Activated CD4-positive, CD25-positive, alpha-beta regulatory T cell (primary cell): ENCODE measurements at places on chromosomes 2 and 18.

GRCh38 chr18:21740538-21741311, at the start of gene MIB1:
Gene MIB1 (plus strand): TSS chr18:21740792. CDS start chr18:21741584, 792 bp downstream.
- peak; percentile 99 for DNase-seq

- DNase-seq = no peak
Observed at GRCh38 chr2:46334389-46335271, 37.4 kb downstream of the EPAS1 start.

GRCh38 chr2:119739580-119740255, 20.0 kb upstream of the PTPN4 start:
- no peak for DNase-seq

DNA sequence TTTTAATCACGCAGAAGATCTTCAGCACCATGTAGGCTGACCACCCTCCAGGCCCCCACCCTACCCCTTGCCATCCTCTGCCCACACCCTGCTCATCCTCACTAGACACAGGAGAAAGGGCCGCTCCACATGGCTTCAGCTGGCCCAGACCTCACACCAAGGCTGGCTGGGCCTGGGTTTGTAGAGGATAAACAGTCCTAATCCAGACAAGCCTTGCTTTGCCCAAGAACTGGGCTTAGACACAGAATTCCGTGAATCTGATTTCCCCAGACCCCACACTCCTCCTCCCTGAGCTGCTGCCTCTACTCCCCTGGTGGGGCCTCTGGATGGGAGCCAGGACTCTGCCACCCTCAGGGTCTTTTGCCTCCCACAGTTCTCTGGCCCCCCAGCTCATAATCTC, 185.3 kb downstream of the CYP26B1 start:
- DNase-seq = no peak

GRCh38 chr2:42977270-42978174, 185.1 kb upstream of the HAAO start:
- no peak for DNase-seq

- DNase-seq = no peak
Observed at GRCh38 chr2:217643789-217644301, 358.9 kb downstream of the TNS1 start.

- DNase-seq = no peak
Observed at GRCh38 chr2:153005071-153005730, 286.8 kb downstream of the ARL6IP6 start.

GRCh38 chr2:54226260-54226659, 29.8 kb downstream of the TSPYL6 start:
- DNase-seq = no peak

GRCh38 chr18:79738581-79739439, 58.9 kb upstream of the KCNG2 start:
- no peak for DNase-seq

DNA sequence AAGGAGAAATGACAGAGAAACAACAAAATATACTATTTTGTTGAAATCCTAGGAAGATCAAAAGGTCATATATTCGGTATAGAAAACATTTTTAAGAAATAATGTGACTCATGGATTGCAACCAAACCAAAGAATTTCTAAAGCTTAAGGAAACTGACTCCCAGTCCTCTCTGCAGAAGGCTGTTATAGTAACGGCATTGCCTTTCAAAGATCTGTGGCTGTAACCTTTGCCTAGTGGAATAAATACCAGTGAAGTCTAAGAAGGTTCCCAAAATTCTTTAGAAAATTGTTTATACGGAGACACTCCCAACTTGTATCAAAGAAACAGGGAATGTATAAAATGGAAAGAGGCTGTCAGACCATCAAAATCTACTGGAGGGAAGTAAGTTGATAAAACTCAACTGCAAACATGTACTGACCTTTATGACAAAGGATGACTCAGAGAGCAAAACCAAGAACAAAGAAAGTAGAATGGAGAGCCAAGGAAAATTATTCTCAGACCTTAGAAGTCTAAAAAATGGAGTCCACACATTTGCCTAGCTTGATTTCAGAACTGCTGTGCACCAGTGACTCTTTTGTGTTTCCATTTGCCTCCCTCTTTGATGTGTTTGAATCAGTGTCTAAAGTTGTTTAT, 48.6 kb upstream of the FSIP2 start:
- DNase-seq = no peak

- no peak for DNase-seq
Observed at GRCh38 chr2:52178845-52179244, 1146.9 kb upstream of the NRXN1 start.

- no peak for DNase-seq
Observed at GRCh38 chr2:161613161-161613560, 11.1 kb upstream of the SLC4A10 start.

DNA sequence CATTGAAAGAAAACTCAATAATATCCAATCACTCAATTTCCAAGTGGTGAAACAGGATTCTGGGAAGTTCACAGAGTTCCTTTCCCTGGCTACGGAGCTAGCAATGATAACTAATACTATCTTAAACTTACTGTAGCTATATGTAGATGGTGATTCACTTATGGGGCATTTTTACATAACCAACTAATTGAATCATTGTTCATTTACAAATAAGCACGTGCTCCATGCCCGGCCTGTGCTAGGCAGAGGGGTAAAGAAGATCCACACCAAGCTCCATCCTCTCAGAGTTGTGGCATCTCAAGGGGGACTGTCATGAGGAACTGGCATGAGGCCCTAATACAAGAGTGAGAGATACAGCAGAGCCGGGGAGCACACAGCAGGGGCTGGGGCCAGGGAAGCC, 176.3 kb downstream of the ANKRD30B start:
- no peak for DNase-seq

GRCh38 chr2:44744961-44745892, 196.3 kb upstream of the SIX3 start:
- DNase-seq = no peak

DNA sequence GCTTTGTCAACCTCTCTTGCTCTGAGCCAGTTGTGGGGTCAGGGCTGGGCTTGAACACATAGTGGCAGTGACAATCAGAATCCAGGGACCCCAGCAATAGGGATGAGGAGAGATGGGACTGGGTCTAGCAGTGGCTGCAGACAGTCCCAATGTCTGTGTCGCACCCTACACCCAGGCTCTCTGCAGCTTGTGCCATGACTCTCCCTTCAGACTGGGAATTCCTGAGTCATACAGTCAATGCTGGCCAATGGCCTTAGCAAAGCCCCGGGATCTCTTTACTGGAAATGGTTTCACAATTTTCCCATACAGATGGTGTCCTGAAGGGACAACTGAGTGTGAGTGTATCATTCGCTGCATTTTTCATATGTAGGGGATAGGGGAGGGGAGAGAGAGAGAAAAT, 74.2 kb upstream of the CELF4 start:
- DNase-seq = no peak

DNA sequence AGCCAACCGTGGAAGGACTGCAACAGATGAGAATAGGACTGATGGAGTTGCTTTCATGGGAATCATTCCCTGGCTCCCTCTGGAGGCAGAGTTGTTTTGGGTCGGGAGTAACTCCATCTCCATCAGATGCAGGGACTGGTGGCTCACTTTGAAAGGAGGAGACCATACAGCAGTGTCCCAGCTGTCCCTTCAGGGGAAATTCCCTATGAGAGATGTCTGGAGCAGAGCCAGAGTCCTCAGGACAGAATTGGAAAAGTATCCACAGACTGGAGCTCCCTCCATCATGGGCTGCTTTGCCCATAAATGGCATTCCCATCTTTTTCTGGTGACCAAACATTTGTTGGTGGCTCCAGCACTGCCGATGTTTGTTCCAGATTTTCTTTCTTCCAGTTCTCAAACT, 144.3 kb downstream of the NCK2 start:
- DNase-seq = no peak

DNA sequence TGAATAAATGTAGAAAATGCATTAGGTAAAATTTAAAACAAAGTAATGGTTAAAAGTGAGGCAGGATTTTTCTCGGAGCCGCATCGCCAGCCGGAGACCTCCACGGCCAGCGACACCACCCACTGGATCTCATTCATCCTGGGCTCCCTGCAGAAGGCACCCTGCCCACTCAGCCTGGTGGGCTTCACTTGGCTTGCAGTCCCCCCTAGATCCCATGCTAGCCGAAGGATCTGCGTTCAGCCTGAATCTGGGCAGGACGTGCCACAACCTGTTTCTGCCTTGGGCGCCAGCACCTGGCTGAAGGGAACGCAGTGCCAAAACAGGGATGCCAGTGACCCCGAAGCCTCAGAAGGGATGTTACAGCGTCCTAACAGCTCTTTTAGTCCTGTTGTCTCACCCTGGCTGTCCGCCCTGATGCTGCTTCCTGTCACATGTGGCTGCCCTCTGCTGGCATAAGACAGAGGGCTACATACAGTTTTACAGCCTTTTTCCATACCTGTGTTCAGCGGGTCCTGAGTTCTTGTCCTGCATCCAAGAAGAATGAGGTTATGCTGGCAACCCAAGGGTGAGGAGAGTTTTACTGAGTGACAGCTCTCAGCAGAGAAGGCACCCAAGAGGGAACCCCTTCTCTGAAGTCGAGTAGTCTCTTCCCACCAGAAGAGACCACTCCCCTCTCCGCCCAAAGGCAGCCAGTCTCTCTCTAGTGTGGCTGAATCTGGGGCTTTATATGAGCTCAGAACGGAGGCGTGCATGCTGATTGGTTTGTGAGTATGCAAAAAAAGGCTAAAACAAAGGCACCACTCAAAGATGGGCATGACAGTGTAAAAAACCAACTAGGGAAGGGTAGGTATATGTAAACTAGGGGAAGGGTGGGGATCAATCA, 173.1 kb upstream of the GYPC start:
- DNase-seq = no peak

GRCh38 chr2:28270456-28271152, 122.1 kb upstream of the FOSL2 start:
- no peak for DNase-seq

DNA sequence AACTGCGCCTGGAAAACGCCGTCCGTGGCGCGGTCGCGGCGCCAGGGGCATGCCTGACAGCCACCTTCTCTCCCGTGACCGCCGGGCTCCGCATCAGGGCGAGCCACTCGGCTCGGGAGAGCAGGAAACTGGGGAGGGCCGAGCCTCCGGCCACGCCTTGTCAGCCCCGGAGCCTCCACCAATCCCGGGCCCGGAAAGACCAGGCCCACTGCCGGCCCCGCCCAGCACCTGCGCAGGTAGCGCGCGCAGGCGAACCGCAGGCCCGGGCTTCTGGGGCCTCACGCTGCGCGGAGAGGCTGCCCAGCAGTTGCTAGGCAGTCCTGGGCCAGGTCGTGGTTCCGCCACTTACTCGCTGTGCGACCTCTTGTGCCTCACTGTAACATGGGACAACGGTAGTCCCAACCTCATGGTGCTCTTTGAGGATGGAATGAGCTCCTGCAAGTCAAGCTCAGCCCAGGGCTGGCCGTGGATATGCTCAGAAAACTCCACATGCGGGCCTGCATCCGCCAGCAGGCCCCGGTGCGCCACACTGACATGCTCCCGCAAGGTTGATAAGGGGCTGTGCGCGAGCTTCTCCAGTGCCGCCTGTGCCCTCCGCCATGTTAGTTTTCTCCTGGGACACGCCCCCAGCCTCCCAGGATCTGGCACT, 97.1 kb downstream of the INHBB start:
- no peak for DNase-seq

- no peak for DNase-seq
Observed at GRCh38 chr2:127619203-127619590, 26.8 kb upstream of the GPR17 start.
